ENCODE measurements at places on chromosomes 16 and 17.

- DNase-seq: no peak
These were observed 1.1 kb downstream of the RARA start for GRCh38 chr17:40309949-40310510.

GRCh38 chr16:68490829-68491575, 42.7 kb upstream of the SMPD3 start:
- no peak for DNase-seq

DNA sequence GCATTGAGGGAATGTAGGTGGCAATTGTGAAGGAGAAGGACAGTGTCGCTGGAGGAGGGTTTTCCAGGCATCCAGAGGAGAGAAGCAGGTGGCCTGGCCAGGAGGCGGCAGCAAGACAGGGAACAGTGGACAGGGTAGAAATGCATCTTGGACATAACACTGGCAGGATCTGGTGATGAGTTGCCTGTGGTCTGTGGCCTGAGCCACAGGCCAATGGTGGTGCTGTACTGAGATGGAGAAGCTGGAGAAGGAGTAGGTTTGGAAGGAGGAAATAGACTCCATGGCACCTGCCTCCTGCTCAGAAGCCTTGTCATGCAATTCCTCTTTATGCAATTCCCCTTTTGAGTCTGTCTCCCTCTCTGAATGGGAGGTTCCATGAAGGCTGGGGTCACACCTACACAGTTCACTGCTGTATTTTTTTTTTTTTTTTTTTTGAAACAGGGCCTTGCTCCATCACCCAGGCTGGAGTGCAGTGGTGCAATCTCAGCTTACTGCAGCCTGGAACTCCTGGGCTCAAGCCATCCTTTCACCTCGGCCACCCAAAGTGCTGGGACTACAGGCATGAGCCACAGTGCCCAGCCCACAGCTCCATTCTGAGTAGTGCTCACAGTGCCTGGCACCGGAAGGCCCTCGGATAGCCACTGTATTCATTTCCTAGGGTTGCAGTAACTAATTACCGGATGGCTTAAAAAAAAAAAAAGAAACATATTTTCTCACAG, 13.5 kb upstream of the CACNG4 start:
- no peak for DNase-seq

GRCh38 chr17:27754549-27754948, 45.8 kb downstream of the NOS2 start:
- no peak for DNase-seq

DNA sequence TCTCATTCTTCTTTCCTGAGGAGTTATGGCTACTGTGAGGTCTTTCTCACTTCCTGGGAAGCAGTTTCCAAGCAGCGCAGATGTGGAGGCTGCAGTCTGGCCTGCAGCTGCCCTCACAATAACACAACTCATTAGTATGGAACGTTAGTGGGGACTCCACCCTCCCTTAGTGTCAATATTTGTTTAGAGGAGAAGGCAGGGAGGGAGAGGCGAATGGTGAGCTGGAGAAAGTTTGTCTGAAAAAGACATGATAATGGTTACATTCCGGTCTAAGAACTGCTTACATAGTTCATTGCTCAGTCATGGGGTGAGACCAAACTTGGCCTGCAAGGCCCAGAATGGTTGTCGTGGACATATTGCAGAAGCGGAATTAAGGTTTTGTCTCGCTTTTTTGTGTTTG, 170.2 kb downstream of the HS3ST3B1 start:
- no peak for DNase-seq

- no peak for DNase-seq
These were observed 39.0 kb upstream of the LITAF start for GRCh38 chr16:11625769-11626168.

- DNase-seq: no peak
These were observed 135.8 kb upstream of the CA10 start for GRCh38 chr17:52294301-52294700.

DNA sequence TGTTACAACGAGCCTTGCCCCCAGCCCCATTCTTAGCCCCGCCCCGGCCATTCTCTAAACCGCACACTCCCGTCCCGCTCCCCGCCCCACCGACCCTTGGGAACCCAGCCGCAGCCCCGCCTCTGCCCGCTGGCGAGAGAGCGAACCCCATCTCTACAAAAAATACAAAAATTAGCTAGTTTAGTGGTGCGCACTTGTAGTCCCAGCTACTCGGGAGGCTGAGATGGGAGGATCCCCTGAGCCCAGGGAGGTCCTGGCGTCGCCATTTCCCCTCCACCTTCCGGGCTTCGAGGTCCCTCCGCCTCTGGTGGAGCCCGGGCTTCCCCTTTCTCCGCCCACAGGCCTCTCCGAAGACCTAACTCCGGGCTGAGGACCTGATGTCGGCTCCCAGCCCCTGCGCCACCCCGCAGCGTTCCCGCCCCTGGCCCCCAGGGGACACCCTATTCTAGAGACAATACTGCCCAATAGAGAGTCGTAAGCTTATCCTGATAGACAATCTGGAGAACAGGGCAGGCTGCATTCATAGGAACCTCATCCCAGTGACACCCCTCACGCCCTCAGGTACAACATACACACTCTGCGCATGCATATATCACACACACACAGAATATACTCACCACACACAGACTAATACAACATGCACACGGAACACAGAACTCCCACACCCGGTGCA, 480 bp upstream of the PROCA1 start:
- peak; percentile 16 for DNase-seq

GRCh38 chr17:42509841-42510240, 26.2 kb upstream of the NAGLU start:
- no peak for DNase-seq

- DNase-seq: peak; percentile 31
These were observed 84.2 kb downstream of the WWOX start for GRCh38 chr16:78183437-78184237.

DNA sequence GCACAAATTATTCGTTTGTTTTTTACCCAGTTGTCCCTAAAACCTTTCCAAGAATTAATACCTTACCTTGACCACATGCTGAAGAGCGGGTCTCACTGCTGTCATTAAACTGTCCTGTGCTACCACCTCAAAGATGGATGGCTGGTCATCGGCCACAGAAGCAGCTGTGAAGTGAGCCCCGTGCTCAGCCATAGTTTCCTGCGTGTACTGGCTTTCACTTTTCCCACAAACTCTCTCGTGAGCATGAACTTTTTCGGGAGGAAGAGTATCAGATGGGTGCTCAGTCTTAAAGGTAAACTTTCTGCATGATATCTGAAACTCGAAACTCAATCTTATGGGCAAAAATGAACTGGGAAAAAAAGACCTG, 558 bp downstream of the PEX12 start:
- no peak for DNase-seq

DNA sequence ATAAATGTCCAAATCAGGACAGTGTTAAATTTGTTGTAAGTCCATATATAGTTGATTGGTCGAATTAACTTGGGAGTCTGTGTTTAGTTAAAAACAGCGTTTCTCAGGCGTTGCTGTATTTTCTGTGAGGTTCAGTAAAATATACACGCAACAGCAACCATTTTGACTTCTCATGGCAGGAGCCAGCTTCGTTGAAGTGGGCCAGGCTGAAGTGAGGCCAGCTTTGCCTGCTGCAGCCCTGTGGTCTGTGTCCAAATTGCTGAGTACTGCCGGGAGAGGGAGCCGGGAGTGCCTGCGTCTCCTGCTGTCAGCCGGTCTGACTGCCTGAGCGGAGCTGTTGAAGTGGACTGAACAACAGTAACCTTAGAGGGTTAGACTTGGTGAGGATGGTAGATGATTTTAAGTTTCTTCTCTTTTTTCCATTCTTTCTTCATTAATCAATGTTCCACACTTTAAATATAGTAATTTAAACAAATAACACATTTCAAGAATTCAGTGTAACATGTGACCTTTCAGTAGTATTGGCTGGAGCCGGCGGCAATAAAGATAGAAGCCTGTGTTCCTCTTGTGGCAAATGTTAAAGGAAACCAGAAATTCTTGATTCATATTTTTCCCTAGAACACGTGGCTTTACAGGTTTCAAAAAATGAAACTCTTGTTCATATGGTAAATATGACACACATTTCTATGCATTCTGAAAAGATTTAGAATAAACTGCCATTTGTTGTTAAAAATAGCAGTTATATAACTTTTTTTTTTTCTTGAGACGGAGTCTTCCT, 37.0 kb upstream of the ZNF750 start:
- peak; percentile 85 for DNase-seq

- DNase-seq: no peak
These were observed 40.9 kb upstream of the JPH3 start for GRCh38 chr16:87561200-87562105.

- no peak for DNase-seq
These were observed 458.6 kb upstream of the ASIC2 start for GRCh38 chr17:33751702-33752065.

DNA sequence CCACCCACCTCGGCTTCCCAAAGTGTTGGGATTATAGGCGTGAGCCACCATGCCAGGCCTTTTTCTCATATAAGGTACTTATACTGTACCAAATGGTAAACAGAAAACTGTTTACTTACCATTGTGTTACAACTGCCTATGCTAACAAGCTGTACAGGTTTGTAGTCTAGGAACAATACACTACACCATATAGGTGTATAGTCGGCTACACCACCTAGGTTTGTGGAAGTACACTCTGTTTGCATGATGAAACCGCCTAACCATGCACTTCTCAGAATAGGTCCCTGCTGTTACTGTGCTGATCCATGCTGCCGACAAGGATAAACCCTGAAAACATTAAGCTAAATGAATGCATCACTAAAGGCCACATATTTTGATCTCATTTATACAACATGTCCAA, 18.9 kb downstream of the DNAJA2 start:
- no peak for DNase-seq

DNA sequence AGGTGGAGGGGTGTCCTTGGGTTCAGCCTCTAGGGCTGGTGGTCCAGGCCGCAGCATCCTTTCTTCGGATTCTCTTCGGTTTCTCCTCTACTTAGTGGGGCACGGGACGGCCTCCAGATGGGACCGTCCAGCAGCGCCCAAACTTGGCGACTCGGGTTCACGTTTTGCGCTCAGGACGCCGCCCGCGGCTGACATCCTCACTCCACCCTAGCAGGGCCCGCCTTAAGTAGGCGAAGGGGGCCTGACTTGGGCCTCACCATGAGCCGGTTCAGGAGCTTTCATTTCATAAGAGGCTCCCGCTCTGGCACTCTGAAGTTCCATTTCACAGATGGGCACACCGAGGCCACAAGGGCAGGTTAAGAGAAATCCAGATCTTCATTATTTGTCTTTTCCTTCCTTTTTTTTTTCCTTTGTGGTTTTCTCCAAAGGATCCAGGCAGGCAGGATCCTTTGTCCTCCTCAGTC, 141.2 kb downstream of the SEC14L1 start:
- no peak for DNase-seq

DNA sequence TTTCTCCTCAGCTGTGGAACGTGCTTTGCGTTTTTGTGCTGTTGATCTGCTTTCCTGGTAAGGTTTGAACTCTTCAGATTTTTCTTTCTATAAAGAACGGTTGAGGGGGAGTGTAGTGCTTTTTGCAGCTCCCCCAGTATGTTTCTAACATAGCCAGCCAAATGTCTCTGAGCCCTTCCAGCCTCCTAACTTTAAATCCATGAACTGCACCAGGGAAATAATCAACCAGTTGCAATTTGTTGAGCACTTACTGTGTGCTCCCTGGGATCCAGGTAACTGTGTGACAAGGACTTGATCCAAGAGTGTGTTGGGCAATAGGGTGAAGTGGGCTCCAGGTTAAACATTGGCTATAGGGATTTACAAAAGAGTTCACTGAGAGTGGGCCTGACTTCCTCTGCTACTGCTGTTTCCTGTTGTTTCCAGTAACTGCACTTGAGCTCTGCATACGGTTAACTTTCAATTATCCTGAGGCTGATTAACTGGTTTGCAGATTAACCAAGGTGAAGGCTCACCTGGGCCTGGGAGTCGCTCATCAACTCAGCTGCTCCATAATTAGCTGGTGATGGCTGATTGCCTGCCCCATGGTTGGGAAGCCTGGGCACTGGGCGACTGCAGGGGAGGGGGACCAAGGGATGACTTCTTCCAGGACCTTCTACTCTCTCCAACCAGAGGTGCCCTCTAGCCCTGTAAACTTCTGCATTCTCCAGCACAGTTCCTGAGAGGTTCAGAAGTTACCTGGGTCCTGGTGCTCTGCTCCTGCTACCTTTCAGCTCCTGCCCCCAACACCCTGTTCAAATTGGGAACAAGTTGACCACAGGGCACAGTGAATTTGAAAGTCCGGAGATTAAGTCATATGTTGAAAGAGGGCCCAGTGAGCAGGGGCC, 19.5 kb downstream of the HLF start:
- no peak for DNase-seq

GRCh38 chr17:81397314-81398175, 2.3 kb downstream of the BAHCC1 start:
- DNase-seq: peak; percentile 59

GRCh38 chr16:52363082-52363481, 183.9 kb downstream of the TOX3 start:
- no peak for DNase-seq

GRCh38 chr17:14330492-14330962, 29.6 kb downstream of the HS3ST3B1 start:
- DNase-seq: no peak

DNA sequence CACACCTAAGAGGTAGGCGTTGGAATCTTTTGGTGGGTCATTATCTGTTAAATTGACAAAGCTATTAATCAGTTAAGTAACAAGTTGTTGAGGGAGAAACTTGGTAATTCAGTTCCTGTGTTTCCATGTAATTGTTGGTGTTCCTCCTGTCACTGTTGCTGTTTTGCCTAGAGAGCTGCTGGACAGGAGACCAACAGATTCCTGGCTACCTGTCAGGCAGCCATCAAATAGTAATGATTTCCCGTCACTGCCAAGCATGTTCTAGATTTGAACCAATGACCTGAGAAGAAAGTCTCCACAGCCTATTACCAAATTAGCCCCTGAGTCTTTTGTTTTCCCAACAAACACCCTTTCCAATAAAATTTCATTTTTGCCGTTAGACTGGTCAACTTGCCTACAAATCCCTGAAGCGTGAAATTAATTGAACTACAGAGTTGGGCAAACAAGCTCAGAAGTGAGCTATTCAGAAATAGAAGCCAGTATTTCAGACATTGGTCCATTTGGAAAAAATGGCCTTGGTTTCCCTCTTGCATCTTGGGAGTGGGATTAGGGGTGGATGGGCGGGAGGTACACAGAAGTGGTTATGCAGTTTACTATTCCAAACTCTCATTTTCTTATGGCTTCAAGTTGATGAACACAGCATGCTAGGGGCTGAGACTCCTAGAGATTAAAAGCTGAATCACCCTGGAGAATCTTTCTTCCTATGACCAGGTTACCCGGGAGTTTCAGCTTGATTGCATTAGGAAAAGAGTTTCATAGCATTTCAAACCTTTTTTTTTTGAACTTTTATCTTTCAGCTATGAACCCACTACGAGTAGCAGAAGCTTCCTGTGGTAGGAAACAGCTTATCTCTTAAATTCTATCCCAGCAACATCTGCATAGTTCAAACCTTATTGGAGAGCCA, 262.8 kb upstream of the MAF start:
- no peak for DNase-seq

GRCh38 chr17:66255112-66255511, 25.9 kb upstream of the APOH start:
- peak; percentile 68 for DNase-seq

DNA sequence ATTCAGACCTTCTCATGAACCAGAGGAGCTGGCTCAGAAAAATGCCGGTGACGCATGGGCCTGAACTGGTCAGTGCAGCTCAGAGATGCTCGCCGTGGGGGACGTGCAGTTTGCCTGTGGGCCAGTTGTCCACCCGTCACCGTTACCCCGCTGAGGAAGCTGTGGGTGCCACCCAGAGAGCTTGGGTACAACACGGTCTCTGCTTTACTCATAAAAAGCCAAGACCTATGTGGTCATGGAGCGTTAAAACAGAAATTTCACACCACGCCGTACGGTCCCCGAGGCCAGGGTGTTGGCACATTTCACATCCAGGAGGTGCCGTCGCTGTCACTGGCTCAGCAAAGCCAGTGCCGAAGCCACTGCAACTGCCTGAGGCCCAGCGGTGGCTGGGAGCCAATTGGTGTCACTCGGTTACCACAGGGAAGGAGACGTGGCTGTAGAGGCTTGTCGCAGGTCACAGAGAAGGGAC, 120.9 kb downstream of the METRNL start:
- no peak for DNase-seq
